ENCODE measurements at places on chromosomes 7 and 10.

DNA sequence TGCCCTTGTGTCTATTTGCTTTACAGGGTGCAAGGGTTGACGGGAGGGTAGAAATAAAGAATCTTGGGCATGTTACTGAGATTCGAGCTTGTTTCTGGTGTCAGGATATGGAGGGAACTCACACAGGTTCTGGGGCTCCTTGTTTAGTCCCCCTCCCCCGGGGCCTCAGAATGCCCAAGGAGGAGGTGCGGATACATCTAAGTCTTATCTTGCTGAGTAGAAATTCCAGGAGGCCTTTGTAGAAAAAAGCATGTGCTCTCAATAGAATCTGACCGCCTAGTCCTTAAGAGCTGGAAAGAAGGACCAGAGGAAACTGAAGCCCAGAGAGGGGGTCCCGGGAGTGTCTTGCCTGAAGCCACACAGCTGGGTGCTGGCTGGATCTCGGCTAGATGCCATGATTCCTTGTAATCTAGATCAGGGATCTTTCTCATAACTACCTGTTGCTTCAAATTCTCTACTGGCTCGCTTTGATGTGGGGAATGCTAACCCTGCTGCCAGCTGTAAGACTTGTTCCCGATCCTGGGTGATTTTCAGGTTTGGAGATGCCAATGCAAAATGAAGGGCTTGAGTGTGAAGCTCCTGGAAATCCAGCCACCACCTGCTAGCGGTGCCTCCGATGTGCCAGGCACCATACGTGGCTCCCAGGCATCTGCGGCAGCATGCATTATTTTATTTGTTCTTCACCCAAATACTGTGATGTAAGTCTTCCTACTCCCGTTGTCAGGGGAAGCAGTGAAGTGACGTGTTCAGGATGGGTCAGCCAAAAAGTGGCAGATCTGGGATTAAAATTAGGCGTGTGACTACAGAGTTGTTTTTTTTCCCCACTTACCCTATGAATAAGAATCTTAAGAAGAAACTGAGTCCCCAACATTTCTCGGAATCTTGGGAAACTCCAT lies 226.0 kb downstream of the TCF7L2 start:
- DNase-seq, result no peak

DNA sequence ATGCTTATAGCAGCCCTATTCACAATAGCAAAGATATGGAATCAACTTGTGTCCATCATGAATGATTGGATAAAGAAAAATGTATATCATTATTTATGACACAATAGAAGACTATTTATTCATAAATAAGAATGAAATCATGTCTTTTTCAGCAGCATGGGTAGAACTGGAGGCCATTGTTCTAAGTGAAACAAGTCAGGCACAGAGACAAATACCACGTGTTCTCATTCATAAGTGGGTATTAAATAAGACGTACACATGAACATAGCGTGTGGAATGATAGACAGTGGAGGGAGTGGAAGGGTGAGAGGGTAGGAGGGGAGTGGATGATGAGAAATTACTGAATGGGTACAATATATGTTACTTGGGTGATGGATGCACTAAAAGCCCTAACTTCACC lies 762.4 kb downstream of the REEP3 start:
- DNase-seq, result no peak

- DNase-seq, result no peak
These were observed 586.1 kb downstream of the INHBA start for GRCh38 chr7:41116817-41117216.

- no peak for DNase-seq
These were observed 102.4 kb upstream of the IKZF1 start for GRCh38 chr7:50202052-50202555.

GRCh38 chr7:15681186-15681585 lies 5.3 kb downstream of the MEOX2 start:
- no peak for DNase-seq

DNA sequence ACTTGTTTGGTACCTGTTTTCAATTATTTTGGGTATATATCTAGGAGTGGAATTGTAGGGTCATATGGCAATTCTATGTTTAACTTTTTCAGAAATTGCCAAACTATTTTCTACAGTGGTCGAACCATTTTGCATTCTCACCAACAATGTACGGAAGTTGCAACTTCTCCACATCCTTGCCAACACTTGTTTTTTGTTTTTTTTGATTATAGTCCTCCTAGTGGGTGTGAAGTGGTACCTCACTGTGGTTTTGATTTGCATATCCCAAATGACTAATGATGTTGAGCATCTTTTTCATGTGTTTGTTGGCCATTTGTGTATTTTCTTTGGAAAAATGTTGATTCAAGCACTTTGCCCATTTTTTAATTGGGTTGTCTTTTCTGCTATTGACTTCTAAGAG lies 122.1 kb downstream of the RPS24 start:
- DNase-seq, result no peak

DNA sequence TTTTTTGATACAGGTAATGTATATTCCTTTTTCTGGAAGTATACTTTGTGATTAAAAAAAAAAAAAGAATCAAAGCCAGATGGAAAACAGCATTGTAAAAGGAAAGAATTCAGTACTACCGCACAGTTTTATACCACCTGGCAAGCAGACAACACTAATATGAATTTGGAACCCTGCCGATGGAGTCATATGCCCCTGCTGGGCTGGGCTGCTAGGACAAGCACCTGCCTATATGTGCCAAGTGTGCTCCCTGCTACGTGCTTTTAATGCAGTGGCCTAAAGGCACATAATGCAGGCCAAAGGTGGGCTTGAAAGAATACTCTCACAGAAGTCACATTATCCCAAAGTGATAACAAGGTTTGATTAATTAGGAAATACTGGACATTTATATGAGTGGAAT lies 29.8 kb upstream of the WAC start:
- DNase-seq, result peak; percentile 61

GRCh38 chr7:55132890-55133551 lies 114.2 kb downstream of the EGFR start:
- no peak for DNase-seq

DNA sequence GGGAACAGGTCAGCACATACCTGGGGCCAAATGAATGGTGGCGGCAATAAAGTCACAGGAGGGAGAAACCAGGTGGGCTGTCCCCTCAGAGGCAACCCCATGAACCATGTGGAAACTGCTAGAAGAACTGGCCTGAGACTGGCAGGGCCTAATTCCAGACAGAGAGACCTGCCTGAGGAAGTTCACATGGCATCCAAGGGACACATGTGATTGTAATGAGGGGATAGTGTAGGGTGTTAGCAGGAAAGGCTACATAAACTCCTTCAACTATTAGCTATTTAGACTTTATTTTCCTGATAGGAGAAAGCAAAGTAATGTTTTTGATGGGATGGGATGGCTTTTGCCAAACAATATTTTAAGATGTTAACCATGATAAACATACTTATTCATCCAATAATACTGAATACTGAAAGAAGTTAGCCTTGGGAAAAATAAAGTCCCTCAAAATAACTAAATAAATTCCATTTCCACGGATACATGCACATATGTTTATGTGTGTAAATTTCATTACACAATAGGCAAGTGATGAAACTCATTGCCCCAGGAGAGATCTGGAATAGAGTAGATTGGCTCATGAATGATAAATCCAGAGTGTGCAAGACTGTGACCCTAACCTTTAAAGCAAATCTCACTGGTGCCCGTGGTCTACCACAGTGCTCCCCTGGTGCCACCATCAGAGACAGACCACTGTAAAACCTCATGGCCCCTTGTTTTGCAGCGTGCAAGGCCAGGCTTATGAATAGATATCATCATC lies 137.0 kb downstream of the NRF1 start:
- no peak for DNase-seq

- peak; percentile 34 for DNase-seq
These were observed 194.4 kb downstream of the PLXNA4 start for GRCh38 chr7:132381742-132382472.

DNA sequence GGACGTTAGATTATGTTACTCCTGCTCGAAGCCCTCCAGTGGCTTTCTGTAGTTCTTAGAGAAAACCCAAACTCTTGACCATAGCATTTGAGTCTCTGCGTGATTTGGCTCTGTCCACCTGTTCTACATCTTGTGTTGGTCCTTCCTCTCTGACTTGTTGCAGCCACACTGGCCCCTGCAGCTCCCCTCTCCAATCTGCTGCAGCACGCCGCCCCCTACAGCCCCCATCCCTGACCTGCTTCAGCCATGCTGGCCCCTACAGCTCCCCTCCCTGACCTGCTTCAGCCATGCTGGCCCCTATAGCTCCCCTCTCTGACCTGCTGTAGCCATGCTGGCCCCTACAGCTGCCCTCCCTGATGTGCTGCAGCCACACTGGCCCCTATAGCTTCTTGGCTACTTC lies 29.2 kb downstream of the TRRAP start:
- no peak for DNase-seq

GRCh38 chr7:116113310-116113709 lies 82.7 kb upstream of the TFEC start:
- no peak for DNase-seq

DNA sequence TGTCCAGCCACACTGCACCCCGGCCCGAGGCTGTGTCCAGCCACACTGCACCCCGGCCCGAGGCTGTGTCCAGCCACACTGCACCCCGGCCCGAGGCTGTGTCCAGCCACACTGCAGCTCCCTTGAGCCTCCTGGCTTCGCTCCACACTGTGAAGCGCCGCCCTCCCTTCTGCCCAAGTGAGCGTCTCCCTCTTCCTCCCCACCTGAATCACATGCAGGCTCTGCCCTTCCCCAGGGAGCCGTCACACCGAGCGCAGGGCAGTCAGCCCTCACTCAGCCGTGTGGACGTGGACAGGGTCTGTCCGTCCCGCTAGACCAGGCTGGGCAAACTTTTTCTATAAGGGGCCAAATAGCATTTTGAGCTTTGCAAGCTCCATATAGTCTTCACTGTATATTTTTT lies 27.6 kb downstream of the CFAP46 start:
- no peak for DNase-seq

DNA sequence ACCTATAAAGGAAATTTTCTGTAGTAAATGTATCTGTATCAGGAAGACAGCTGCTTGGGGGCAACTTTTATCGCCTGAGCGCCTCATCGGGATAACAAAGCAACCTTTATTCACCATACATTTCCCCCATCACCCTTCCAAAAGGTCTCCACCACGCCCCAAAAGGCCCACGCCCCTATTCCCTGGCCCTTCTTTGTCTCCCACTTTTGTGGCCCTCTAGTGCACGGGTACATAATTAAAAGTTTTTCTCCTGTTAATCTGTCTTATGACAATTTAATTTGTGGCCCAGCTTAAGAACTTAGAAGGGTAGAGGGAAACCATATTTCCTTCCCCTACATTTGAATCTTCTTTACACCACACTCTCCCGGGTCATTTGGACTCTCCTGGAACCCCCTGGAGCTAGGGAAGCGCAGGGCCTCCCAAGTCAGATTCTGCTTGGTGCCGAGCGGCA lies 625 bp downstream of the RP9 start:
- peak; percentile 39 for DNase-seq

GRCh38 chr7:2242541-2243429 lies 759 bp downstream of the NUDT1 start:
- DNase-seq, result no peak

GRCh38 chr10:73997461-73997786 lies 492 bp upstream of the VCL start:
- DNase-seq, result no peak

- no peak for DNase-seq
These were observed 46.6 kb downstream of the BPGM start for GRCh38 chr7:134693256-134693655.

GRCh38 chr7:81187753-81188152 lies 268.9 kb upstream of the SEMA3C start:
- DNase-seq, result no peak

- no peak for DNase-seq
These were observed 10.4 kb downstream of the C10orf105 start for GRCh38 chr10:71708897-71709882.

- DNase-seq, result no peak
These were observed 61.6 kb upstream of the TBX20 start for GRCh38 chr7:35315517-35315916.

- no peak for DNase-seq
These were observed 193.7 kb downstream of the GFRA1 start for GRCh38 chr10:116079355-116079754.

- no peak for DNase-seq
These were observed 102.4 kb downstream of the EGFR start for GRCh38 chr7:55121249-55121648.

DNA sequence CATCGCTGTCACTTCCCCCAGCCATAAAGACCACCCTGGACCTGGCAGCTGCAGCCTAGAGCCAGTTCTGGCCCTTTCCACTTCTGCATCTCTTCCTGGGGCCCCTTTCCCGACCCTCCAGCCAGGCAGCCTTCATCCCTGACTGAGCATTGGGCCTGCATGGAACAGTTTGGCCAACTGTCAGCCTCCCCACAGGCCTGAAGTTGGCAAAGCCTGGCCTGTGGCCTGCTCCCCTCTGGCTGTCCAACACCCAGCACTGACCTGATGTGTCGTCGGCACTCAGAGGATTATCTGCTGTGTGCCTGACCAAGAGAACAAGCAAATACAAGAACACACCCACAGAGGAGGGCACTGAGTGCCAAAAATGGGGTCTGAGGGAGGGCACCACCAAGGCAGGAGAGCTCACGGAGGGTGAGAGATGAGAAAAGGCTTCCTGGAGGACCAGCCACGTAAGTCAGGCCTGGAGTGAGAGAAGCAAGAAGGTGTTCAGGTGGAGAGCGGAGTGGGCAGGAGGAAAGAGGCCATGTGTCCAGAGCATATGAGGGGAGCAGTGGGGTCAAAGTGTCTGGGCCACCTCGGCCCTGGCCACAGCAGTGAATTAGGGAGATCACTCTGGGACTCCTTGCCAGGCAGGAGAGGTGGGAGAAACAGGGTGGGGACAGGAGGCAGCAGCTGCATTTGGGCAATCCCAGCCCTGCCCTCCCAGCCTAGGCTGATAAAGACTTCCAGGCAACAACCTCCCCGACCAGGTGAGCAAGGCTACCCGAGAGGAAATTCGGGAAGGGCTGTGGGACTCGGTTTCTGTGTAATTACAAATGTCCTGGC lies 4.5 kb downstream of the GPRIN2 start:
- no peak for DNase-seq

- peak; percentile 93 for DNase-seq
These were observed 25.9 kb downstream of the DGKI start for GRCh38 chr7:137820677-137821420.

DNA sequence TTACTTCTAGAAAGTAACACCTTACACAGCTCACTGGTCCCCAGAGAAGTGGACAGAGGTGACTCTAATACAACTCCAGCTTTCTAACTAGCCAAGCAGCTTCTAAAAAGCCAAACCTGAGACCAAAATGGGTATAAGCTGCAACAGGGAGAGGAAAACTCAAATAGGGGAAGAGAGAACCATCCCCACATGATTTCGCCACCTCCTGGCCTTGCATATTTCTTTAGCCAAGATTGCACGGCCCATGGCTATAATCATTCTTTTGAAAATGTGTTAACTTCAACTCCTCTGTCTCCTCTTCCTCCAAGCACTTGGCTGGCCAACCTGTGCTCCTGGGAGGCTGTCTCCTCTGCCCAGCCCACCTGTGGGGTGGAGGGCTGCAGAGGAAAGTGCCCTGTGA lies 28.7 kb downstream of the NUP42 start:
- no peak for DNase-seq

GRCh38 chr7:138752518-138753149 lies 45.2 kb upstream of the TMEM213 start:
- peak; percentile 45 for DNase-seq

DNA sequence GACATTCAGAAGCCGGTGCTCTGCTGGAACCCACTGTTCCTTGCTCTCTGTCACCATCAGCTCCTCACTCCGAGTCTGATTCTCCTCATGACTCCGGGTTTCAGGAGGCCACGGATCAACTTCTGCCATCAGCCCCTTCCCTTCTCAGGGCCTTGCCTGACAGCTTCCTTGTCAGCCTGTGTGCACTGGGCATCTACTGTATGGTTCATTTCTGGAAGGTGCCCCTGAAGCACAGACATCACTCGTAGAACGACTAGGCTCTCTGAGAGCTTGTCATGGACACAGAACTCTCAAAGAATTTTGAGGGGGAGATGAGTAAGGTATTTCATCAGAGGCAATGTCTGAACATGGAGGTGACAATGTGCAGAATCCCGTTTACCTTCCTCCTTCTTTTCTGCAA lies 396.1 kb downstream of the TNS3 start:
- DNase-seq, result no peak

Measured in tongue (tissue), 3 donors.